Cerebellum (tissue), 4 donors: ENCODE measurements at places on chromosomes 7 and 10. TPM values are rescaled to one million over a fixed set of nuclear protein-coding genes. Genes with fewer than 3 reads are reported as not detected.
A peak's percentile ranks its signal among the peaks of the same experiment; 100 is the strongest.

DNA sequence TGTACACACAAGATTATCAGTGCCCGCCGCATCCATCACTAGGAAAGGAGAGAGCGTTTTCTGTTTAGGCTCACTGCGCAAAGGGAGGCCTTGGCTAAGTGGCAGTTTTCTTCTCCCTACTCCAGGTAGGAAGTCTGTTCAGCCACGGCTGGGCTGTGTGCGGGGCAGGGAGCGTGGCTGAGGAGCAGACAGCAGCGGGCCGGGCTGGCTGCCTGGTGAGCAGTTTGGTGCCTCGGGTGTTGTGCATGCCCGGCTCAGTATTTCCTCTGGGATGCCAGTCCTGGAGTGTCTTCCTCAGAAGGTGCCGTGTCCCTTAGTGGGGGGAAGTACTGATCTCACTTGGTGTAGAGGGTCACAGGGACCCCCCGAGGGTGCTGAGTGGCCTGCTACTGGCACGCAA, 114.4 kb downstream of the NT5C2 start:
- DNase-seq: no peak

DNA sequence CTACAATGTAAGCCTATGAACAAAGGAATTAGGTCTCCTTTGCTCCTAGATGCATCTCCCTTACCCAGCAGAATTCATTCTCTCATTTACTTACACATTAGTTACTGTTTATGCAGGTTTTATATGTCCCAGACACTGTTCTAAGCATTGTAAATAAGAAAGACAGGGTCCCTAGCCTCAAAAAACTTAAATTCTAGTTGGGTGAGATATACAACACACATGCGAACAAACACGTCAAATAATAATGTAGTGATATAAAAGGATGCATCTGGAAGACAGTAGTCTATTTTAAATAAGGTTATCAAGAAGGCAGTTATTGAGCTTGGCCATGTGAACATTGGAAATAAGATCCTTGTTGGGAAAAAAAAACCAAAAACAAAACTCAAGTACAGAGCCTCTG, 479.7 kb downstream of the DNAJB9 start:
- DNase-seq: no peak

DNA sequence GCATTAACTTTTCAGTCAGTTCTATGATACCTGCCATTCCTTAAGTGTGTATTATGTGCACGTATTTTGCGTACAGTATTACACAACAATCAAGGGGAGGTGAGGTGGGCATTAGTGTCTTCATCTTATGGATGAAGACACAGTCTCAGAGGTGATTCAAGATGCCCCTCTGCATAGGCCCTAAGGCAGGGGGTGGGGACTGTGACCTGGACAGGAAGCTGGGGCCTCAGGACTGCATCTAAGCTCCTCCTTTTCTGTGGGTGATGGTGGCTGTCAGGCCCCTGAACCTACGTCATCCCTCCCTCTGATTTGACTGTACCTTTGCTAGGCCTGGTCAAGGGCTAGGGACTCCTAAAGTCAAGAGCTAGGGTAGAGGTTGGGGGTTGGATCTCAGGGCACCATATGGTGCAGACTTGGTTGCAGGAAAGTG, 38.9 kb downstream of the HK1 start:
- DNase-seq: no peak

DNA sequence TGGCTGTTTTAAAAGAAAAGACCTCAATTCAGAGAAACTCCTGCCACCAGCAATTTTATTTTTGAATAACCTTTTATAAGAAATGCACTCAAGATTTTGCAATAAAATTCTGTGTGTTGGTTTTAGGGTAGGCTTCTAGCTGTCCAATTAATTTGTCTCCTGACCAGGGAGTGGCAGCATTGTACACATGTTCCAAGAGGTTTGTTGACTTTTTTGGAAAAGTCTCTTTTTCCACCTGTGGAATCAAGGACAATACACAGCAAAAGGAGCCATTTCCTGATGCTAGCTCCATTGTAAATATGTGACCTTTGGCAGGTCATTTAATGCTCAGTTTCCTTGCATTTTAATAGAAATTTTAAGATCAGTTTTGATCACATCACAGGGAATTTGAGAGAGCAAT, 1.8 kb downstream of the GIMAP5 start:
- DNase-seq: no peak

GRCh38 chr7:34107276-34107675, 201.9 kb downstream of the BMPER start:
- DNase-seq: no peak

DNA sequence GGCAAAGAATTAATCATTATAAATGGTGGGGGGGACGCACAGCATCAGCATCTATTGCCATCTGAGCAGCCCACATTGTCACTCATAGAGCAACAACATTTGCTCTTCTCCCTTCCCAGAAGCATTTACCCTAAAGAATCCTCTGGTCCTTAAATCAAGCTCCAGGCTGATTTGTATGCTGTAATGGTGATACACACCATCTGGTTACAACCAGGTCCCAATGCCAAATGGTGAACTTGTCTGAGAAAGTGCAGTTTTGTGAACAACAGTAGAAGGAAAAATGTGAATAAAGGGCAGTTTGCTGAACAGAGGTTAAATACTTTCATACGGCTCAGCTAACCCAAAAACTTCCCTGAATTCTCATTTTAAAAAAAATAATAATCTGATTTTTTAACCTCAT, 38.8 kb upstream of the TCF7L2 start:
- no peak for DNase-seq

DNA sequence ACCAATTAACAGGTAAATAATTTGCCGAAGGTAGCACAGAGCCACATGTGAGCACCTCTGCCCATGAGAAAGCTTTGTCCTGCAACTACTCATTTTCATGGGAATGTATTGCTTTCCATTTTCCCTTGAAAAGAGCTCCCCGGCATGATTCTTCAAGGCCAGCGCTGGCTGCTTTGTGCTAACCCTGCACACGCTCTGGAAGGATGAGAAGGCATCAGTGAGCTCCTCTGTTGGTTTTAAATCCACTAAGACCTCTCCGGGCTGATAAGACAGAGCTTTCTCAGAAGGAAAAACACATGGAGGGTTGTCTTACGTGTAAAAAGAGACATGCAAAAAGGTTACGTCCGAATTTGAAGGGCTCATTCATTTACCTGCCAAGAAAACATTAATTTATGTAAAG, 553.9 kb upstream of the MKI67 start:
- DNase-seq: no peak

GRCh38 chr10:78875331-78875877, 193.4 kb upstream of the ZMIZ1 start:
- no peak for DNase-seq

DNA sequence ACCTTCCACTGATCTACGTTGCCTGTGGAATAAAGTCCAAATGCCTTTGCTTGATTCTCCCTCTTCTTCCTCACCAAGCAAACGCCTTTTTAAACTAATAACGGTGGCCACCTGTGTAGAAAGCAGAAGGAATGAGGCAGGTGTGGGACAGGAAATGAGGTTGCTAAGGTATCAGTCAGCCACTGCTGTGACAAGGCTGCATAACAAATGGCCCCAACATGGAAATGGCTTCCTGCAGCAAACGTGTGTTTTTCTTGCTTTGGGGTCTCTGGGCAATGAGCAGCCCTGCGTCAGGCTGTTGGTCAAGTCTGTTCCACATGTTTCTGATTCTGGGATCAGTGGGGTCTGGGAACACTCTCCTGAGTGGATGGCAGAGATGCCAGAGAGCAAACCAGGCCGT, 56.0 kb upstream of the EN2 start:
- DNase-seq: no peak

DNA sequence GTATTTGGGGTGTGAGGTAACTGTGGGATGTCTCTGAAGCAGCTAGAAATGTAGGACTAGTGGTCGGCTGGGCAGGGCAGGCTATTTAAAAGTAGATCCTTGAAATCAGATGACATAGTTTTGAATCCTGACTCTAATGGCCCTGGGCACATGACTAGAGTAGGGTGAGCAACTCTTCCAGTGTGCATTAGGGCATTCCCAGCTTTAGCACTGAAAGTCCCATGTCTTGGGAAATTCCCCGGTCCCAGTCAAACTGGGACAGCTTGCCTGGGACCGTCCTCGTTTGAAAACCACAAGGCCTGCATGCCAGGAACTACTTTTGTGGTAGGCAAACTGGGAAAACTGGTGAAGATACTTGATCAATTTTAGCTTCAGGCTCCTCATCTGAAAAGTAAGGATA, 255.3 kb downstream of the PTEN start:
- DNase-seq: no peak

GRCh38 chr10:102234888-102235597, 6.3 kb downstream of the PITX3 start:
- DNase-seq: no peak

DNA sequence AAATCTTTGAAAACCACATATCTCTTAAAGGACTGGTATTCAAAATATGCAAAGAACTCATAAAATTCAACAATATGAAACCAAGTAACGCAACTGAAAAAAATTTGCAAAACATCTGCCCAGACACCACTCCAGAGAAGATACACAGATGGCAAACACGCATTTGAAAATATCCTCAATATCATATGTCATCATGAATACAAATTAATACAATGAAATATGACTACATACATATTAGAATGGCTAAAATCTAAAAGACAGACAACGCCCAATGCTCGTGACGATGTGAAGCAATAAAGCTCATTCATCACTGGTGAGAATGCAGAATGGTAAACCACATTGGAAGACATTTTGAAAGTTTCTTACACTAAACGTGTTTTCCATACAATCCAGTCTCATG, 770.1 kb upstream of the CELF2 start:
- DNase-seq: no peak

DNA sequence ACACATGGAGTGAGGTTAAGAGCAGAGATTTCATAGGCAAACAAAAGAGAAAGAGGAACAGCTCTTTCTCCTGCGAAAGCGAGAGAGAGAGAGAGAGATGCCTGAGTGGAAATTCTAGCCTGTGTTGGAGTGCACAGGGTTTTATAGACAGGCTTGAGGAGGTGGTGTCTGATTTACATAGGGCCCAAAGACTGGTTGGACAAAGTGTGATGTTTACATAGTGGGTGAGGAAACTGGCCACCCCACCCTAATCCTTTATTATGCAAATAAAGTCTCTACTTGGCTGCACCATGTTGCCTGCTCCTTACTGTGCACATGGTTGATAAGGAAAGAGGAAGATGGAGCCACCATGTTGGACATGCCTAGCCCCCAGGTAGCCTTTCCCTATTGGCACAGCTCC, 967.8 kb upstream of the SORCS1 start:
- DNase-seq: no peak

DNA sequence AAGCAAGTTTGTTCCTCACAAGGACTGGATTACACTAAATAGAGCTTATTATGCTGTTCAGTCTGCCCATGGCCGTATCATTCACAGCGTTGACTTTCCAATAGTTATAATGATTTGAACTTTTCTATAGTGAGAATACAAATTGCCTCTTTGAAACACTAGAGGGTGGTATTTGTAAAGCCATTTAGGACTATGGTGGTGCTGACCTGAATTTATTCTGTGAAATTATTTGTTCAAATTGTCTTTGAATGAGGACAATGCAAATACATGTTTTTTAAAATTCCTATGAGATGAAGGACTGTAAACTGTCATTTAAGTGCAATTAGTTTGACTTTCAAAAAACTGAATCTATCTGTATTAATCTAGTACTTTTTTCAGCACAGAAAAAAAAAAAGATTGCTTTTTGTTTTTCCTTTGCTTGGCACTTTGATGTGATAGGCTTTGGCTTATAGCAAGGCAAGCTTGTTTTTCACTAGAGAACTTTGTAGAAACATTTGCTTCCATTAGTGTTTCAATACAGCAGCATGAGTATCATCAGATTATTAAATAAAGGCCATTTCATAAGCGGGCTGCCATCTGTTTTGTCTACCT, 122.7 kb upstream of the TMEM229A start:
- peak; percentile 18 for DNase-seq

DNA sequence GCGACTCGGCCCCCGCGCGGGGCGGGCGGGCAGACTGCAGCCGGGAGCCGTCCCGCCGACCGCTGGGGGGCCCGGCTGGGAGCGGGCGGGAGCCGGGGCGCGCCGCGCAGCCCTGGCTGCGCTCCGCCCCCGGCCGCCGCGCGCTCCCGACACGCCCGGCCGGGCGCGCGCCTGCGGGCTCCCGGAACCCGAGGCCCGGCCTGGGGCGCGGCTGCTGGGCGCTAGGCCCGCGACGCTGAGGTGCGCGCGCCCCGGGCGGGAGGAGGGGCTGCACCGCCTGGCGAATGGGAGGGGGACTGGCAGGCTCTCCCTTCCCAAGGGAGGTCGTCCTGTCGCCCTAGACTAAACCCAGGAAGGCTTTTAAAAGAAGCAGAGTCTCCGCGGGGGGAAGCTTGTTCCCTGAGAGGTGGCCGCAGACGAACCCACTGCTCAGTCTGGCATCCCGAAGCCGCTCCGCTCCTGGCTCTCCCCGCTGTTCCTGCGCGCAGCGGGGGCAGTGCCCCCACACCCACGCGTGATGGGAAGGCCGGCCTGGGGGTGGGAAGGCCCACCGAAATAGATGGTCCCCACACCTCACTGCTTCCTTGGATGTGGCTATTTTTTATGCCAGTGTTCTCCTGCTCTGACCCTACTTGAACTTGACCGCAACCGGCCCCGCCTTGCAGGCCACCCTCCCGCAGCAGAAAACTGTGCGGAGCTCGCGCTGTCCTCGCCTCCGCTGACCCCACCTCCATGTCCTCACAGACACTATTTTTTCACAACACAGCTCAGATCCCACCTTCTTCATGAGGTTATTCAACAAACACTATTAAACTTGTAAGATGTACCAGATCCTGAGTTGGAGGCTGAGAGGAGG, at the start of gene VOPP1:
VOPP1 (minus strand) TSS at position 125 of the 856 bp plus-strand sequence. CDS start 178 bp downstream, outside the sequence.
- DNase-seq: peak; percentile 92

DNA sequence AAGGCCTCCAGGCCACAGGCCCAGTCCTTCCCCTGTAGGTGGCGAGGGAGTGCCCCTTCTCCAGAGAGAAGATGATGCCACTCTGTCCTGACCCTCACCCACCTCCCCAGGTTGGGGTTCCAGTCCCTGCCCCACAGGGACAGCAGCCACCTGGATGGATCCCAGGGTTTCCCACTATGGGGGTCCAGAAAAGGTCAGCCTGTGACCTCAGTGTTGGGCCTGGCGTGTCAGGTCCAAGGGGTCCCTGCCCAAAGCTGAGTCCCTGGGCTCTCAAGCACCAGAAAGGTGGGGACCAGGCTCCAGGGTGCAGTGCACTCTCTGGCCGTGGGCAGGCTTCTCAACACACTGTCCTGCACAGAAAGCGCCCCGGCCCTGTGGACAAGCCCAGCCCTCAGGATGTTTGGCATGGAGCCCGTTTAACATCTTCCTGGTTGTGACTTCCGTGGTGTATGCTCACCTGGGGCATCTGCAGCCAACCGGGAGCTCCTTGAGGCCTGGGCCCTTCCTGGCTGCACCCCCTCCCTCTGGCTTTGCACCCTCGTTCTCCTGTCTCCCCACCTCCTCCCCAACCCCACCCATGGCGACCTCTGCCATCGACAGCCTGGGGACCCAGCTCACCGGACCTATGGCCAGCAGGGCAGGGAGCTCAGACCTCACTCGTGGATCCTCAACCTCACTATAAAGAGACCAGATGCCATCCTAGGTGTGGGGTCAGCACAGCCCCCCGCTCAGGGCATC, 58.3 kb upstream of the PPP2R2D start:
- DNase-seq: no peak

- no peak for DNase-seq
Observed at GRCh38 chr7:90430614-90431460, 27.6 kb downstream of the CLDN12 start.

The PAXIP1 gene
- 20.5 TPM for total RNA-seq

The NUTM2B gene
- 1.3 TPM for total RNA-seq

The MUC12 gene
- 0.18 TPM for total RNA-seq

The SYCE1 gene
- 2.4 TPM for total RNA-seq

The FAM237B gene
- not detected for total RNA-seq

The SLC26A3 gene
- 0.54 TPM for total RNA-seq

The SUV39H2 gene
- total RNA-seq: 30.6 TPM

The GSDME gene
- total RNA-seq: 31.3 TPM
